ENCODE measurements at places on chromosomes 11 and 22.

DNA sequence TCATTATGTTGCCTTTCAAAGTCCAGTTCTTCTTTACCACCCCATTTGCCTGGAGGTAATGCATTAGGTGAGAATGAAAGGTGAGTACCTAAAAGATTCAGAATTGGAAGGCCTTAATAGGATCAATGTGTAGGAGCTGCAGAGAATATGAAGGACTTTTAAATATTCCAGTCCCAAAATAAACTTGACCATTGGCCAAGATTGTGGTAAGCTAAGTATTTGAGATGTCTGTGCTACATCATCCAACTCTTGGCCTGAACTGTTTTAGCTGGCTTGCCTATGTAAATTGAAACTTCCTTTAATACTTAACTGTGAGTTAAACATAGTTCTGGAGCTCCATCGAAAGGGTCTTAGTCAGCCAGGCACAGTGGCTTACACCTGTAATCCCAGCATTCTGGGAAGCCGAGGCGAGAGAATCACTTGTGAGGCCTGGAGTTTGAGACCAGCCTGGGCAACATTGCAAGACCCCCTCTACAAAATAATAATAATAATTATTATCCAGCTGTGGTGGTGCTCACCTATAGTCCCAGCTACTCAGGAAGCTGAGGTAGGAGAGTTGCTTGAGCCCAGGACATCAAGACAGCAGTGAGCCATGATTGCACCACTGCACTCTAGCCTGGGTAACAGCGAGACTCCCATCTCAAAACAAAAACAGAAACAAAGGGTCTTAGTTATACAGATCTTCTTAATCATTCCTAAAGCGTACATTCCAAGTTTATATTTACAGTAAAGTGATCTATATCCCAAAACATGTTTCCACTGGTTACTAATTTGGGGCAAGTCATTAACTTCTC, 29.8 kb downstream of the MTMR3 start:
- ATAC-seq, result no peak

GRCh38 chr11:62930666-62931065, 9.5 kb upstream of the CHRM1 start:
- no peak for ATAC-seq

DNA sequence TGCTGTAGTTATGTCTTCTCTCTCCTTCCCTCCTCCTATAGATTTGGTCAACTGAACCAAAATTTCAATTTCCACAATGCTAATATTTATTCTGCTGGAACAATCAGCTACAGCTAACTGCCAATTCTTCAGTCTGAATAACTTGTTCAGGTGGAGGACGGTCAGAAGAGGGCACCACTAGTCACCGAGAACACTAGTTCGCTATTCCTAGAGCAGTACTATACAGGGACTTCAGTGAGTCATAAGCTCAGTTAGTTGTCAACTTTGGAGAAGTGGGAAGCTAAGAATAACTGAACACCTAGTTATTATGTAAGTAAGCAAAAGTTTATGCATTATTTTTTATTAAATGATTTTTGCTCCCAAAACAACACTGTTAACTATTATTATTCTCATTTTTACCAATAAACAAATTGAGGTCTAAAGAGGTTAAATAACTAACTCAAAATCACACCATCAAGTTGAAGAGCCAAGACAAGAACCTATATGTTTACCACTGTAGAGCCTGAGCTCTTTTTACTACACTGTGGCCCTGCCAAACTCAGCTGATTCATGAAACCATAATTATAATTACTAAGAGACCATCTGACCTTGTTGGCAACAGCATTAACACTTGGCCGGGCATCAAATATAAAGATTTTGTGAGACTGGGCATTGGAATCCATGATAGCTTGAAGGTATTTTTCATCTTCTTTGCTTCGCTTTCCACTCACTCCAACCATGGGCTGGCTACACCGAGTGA, 59.0 kb downstream of the CEP57 start:
- peak; percentile 82 for ATAC-seq

- no peak for ATAC-seq
Observed at GRCh38 chr11:113831314-113831713, 44.1 kb downstream of the USP28 start.

DNA sequence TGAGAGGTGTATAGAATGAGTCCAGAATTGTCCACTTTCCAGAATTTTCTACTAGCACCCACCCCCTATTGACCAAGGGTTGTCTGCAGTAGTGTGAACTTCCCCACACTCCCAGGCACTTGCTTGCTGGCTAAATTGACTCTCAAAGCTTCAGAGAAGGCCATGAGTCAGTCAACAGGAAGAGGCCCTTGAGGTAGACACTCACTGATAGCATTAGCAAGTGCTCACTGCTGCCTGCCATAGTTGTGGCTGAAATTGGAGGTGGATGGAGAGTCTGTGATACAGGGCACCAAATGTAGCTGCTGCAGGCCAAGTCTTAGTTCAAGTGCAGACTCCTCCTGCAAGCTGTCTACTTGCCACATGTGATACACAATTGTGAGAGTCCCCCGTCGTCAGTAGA, 156.8 kb downstream of the SPON1 start:
- ATAC-seq, result no peak

GRCh38 chr11:82867495-82868082, 32.6 kb downstream of the PRCP start:
- ATAC-seq, result peak; percentile 51

All from esophagus mucosa (tissue), 1 donor.